NT2/D1 (cell line): ENCODE measurements at places on chromosomes 2 and 18.
A peak's percentile ranks its signal among the peaks of the same experiment; 100 is the strongest.

GRCh38 chr2:176637486-176638166 lies 368.4 kb downstream of the MTX2 start:
- no peak for DNase-seq

DNA sequence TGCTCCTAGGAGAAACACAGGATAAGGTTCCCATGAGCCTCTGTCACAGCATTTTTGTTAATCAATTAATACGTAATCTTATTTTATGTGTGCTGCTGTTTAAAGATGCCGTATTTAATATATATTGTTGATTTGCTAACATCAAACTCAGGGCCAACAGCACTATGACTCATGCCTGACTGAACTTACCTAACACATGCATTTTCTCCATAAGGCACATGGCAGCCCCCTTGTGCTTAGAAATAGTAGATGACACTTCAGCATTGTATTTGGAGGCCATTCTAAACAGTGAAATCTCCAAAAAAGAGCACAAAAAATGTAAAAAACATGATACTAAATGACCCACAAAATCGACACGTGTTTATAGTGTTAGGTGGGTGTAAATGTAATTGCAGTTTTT lies 314.8 kb downstream of the MYCN start:
- DNase-seq, result no peak

DNA sequence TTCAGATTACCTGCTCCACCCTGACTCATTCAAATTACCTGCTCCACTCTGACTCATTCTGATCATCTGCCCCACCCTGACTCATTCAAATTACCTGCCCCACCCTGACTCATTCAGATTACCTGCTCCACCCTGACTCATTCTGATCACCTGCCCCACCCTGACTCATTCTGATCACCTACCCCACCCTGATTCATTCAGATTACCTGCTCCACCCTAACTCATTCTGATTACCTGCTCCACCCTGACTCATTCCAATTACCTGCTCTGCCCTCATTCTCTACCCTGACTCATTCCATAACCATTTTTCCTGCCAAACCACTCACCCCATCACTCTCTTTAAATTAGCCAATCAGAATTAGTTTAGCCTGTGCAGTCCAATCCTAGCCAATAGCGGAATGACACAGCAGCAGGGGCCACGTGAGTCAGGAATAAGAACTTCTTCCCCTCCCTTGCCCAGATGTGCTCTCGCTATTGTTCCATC lies 26.2 kb downstream of the CFAP53 start:
- no peak for DNase-seq

- DNase-seq, result no peak
These were observed 211.8 kb downstream of the NEDD4L start for GRCh38 chr18:58255701-58256311.

DNA sequence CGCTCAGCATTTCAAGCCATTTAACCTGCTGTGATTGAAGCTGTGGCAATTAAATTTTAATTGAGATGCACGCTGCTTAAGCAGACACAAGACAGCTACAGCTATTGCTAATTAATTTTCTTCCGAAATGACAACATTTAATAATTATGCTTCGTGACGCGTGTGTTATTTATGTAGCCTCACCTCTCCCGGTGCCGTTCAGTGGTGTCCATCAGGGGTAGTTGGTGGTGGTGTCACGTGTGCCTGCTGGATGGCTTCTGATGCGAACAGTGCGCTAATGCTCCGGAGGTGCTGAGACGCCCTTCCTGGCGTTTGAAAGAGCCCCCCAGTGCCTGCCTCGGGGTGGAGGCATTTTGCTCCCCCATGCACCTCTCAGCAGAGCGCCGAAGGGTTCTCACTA lies 39.5 kb downstream of the GLI2 start:
- no peak for DNase-seq

GRCh38 chr2:121490584-121491133 lies 40.0 kb upstream of the RNU4ATAC start:
- DNase-seq, result no peak

DNA sequence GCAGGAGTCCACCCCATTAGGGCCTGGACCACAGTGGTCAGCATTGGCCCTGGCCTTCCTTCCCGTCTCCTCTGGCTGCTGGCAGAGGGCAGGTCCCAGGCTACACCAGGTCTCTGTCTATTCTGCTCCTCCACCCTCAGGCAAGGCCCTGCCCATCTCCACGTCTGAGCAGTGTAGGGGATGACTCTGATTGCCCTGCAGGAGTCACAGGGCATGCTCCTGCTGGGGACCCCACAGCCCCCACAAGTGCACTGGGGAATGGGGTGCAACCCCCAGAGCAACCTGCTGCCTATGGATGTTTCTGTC lies 40.0 kb downstream of the STK25 start:
- no peak for DNase-seq

DNA sequence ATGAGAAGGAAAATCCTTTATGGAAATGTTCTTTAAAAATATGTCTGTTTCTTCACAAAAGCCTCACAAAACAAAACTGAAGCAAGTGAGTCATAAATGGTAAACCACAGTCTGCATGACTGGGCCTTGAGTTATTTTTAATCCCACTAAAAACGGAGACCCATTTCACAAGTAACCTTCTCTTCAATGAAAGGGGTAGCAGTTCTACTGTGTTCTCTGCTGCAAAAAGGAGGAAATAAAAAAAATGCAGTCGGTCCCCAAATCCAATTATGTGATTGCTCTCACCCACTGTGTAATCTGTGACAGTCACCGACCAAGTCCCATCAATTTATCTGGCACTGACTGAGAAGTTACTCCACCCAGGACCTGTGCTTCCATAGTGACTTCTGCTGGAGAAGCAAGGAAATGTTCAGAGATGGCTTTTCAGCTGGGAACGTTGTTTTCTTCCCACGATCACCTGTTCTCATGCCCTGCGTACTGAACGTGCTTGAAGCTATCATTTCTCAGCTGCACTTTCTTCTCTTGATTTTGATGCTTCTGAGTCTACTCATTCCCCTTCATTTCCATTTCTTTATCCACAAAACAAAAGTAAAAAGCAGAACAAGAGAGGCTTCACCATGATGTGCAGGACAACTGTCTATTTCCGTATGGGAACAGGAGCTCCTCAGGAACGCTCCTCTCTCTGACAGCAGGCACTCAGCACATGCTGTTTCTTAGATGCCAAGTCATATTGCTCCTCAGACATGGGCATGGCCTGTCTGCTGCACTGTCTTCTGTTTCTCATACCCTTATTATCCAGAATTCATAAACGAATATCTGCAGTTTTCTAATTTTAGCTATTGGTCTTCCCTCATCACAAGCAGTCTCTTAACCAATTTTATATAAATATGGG lies 80.0 kb upstream of the TMEM200C start:
- no peak for DNase-seq

- no peak for DNase-seq
These were observed 1341.3 kb upstream of the PIK3C3 start for GRCh38 chr18:40613721-40614120.

GRCh38 chr18:7590826-7591560 lies 23.9 kb downstream of the PTPRM start:
- DNase-seq, result no peak

DNA sequence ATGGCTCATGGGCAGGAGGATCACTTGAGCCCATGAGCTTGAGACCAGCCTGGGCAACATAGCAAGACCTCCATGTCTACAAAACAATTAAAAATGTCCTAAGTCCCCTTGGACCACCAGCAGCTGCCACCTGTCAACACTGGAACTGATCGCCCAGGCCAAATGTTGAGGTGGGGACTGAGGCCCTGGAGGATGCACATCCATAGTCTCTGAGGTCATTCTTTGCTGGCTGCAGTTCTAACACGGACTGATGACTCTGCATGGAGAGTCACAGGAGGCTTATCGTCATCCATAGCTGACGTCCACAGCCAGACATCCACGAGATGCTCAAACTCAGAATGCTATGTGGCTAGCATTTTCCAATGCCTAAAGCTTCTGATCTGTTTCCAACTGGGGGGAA lies 151.3 kb downstream of the BCL2 start:
- DNase-seq, result no peak

- peak; percentile 74 for DNase-seq
These were observed 19.1 kb upstream of the ARHGAP25 start for GRCh38 chr2:68715353-68716041.

- no peak for DNase-seq
These were observed 120.1 kb downstream of the KCNF1 start for GRCh38 chr2:11031876-11032275.

DNA sequence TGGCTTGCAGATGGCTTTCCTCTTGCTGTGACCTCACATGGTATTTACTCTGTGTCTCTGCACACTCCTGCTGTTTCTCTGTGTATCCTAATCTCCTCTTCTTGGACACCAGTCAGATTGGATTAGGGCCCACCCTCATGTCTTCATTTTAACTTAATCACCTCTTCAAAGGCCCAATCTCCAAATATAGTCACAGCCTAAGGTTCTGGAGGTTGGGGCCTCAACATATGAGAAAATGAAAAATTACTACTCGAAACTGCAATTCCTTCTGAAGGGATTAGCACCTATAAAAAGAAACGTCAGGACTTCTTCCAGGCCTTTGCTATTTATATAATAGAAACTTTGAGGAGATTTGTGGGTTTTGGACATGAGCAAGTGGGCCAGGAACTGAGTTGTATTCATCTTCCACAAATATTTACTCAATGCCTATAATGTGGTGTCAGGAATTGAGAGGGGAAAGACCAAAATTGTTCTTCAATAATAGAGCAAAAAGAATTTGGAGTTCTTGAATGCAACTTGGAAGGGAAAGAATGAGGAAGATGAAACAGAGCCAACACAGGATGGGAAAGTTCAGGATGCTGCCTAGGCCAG lies 270.0 kb upstream of the FN1 start:
- no peak for DNase-seq

- DNase-seq, result peak; percentile 43
These were observed 467.6 kb upstream of the HS6ST1 start for GRCh38 chr2:128786316-128786715.

DNA sequence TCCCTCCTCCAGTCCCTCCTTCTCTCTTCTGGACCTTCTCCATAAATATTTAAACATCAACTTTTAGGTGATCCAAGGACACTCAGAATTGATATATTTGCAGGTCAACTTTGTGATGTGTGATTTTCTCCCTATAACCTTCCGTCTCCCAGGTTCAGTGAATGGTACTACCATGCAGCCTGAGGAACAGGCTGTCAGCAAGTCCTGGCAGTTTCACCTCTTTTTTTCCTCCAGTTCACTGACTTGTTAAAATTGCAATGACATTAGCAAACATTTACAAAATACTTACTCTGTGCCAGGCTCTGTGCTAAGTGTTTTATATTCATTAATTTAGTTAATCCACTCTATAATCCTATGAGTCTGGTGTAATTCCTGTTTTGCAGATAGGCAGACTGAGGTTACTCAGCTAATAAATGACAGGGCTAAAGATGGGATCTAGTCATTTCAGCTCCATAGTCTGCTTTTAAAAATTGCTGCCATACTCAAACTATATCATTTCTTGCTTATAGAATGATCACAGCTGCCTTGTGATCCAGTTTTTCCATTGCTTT lies 7.9 kb downstream of the SLC3A1 start:
- DNase-seq, result no peak

- no peak for DNase-seq
These were observed 220.4 kb upstream of the CWC22 start for GRCh38 chr2:180227461-180227860.

GRCh38 chr2:114968748-114969400 lies 526.4 kb downstream of the DPP10 start:
- no peak for DNase-seq

DNA sequence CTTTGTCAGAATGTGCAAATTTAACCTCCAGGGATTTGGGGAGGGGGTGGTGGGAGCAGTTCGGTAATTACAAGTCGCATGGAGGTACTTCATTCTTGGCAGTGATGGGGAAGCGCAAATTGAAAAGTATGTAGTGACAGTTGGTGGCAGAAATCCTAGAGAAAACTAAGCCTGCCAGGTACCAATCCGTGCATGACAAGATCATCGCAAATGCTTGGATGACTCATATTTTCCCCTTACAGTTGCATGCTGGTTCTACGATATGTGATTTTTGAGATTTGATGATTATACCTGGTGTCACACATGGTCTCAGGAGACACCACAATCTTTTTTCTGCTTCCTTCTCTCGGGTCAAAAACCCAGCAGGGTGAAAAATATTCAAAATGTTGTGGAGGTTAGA lies 479.7 kb upstream of the ID2 start:
- DNase-seq, result no peak

DNA sequence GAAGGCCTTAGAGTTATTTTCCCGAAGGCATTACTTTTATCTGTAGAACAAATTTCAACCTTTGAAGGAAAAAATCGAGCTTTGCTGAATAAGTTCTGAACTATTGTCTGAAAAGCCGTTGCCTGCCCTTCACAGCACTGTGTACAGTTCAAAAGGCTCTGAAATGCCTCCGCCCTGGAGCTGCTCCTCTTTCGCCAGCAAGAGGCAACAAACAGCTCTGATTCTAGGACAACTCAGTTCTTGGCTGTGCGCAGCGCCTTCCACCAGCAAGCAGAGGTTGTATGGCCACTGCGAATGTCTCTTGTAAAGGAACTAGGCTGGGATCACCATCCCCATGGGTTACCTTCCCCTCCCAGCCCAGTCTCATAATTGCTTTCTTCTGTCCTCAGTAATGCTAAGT lies 308.5 kb downstream of the GBX2 start:
- no peak for DNase-seq

DNA sequence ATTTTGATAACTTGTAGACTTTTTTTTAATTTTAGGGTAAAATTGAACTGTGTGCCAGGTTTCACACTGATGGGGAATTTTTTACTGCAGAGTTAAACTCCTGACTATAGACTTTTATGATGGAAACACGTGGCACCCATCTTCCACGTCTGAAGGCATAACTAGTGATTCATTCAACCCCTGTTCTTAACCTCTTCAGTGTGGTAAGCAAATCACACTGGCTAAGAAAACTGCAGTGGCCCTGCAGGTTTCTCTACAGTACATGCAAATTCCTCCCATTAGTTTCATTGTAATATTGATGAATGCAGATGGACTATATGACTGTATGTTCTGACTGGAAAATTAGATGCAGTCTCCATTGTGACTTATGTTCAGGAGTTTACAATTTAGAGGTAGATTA lies 47.2 kb downstream of the SMAD4 start:
- DNase-seq, result no peak

DNA sequence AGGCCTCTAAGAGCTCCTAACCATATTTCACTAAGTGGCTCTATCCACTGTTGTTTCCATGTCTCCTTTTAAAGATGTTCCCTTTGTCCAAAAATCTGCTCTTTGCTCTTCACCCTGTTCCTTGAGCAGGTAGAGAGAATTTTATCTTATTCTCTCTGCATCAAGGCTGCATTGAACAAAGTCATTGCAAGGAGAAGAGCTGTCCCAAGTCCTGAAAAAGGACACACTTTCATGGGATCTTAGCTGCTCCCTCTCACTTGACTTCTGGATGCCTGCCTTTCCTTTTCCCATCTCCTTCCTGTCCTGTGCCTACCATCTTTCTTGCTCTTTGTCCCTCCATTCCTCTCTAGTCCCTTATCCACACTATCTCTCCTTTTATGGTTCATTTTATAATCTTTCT lies 235.2 kb upstream of the THSD7B start:
- no peak for DNase-seq
